Spinal cord (tissue), 10 donors: ENCODE measurements at places on chromosomes 12 and 14.

DNA sequence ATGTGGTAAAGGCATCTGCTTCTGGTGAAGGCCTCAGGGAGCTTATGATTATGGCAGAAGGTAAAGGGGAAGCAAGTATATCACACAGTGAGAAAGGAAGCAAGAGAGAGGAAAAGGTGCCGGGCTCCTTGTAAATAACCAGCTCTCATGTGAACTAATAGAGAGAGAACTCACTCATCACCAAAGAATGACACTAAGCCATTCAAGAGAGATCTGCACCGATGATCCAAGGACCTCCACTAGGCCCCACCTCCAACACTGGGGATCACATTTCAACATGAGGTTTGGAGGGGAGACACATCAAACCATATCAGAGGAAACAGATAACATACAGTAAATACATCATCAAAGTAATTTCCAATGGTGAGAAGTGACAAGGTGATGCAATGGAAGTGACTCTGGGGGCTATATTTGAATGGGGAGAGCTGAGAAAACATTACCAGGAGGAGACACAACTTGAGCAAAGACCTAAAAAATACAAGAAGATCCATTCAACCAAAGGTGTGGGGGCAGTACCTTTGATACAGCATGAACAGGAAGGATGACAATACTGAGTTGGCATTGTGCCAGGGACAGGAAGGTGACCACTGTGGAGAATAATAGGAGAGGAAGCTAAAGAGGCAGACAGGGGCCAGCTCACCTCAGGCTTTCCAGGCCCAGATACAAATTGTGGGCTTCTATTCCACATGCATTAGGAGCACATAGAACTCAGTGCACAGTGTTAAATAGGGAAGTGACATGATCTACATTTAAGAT is 134.4 kb upstream of the GRIP1 start:
- DNase-seq, result no peak

DNA sequence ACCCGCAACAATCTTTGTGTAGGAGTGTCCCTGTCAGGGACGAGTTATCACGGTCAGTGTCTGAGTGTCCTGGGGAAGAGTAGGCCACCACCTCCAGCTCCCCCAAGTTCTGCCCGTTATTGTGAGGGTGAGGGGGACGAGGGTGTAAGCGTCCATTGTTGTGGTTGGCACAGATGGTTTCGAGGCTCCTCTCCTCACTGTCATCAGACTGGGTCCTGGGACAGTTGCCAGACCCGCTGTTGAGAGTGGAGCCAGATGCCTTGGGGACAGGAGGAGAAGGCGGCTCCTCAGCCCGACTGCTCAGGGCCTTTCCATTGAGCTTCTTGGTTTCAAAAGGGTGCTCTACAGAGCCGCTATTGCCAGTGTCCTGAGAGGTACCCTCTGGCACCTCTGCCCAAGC is 74.9 kb upstream of the ACTN1 start:
- no peak for DNase-seq

DNA sequence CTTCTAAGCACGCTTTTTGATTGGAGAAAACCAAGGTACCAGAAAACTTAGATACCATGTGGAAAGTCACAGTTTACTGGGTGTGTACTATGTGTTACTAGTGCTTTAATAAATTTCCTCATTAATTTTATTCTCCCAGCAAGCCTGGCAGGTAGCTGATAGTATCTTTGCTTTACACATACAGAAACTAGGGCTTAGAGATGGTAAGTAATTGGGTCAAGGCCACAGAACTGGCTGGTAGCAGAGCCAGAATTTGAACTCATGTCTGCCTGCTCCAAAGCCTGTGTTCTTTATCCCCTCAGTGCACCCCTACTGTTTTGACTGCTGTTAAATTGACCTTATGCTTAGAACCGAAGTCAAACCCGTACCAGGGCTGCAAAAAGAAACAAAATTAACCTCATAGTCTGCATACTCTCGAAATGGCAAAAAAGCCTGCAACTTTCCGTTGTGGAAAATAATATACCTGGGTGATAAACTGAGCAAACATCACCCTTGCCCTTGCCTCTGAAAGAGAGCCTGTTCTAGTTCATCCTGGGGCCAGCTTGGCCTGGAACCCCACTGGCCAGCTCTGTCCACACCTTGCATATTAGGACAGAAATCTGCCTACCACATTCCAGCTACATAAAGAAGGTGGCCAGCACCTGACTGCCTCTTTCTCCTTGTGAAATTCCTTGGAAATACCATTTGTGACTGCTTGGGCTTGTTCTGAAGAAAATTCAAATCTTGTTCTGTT is 118.9 kb downstream of the ETV6 start:
- DNase-seq, result no peak

DNA sequence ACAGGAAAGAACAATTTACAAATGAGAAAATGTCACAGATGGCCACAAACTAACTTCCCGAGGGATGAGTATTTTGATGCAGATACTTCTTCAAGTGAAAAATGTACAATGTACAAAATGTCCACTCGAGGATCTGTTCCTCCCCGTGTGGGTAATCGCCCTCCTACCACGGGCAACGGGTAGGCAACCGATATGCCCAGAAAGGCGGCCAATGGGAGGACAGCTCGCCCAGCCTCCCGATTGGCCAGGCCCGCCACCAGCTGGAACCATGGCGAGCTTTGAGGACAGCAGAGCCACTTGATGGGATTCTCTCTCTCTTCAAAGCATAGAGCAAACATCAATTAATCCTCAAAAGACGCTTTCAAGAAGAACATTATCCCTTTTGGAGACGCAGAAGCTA is 42.3 kb downstream of the DPF3 start:
- no peak for DNase-seq

DNA sequence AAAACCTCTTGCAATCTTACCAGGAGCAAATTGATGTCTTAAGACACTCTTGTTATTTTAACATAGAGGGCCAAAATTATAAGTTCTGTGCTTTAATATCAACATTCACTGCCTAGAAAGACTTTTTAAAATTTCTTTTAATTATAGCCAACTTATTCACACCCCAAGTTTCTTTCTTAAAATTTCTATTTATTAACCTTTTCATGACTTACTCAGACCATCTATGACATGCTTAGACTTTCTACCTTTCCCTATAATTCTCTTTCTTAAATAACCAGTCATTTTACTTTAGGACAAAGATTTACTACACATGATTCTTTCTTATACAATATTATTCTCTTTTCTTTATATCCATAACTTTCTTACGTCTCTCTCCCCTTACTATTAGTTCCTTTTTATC is 220.4 kb downstream of the NUBPL start:
- DNase-seq, result no peak

DNA sequence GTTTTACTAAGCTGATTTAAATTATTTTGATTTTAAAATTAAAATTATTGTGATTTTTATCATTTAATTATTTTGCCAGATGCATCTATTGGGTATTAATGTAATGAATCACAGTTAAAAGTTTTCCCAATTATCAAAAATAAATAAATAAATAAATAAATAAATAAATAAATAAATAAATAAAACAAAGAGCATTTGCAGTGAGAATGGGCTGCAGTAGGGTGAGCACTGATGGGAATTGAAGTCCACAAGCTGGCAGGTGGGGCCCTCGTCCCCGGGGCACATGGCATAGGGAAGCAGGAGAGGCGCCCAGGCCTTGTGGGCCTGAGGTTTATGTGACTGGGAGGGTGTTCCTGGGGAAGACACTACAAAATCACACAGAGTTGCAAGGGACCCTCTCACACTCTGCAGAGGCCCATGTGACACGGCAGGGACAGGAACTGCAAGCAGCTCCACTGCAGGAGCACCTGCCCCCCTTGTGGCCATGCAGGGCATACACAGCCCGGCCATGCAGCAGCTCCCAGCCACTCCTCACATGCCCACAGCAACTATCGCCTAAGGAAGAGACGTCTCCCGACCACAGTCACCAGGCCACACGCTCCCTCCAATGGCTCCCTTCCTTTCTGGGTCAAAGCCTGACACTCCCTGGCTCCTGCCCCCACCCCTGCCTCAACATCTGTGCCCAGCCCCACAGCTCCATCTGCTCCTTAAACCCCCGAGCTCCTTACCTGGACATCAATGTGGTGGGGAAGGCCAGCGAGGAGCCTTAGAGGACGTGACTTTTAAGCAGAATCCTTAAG is 256.3 kb upstream of the SFSWAP start:
- DNase-seq, result no peak

DNA sequence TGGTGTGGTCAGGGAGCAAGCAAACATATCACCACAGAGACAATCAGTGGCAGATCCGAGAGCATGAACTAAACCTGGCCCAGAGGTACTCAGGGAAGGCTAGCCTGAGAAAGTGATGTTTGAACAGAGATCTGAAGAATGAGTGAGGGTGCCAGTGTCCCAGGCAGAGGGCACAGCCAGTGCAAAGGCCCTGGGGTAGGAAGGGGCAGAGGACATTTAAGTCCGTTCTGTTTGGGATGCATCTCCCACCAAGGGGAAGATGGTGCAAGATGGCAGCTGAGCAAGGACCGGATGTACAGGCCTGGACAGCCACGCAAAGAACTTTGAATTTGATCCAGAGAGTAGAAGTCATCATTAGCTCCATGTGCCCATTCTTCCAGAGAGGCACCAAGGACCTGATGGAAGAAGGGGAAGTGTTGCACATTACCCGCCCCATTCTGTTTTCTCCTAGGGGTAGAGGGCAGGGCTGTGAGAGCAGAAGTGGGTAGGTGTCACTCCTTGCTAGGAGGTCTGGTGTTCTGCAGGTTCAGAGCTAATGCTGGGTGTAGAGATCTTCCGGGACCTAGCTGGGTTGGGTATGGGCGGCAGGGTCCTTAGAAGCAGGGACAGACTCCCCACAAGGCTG is 3.9 kb downstream of the DTX1 start:
- no peak for DNase-seq

DNA sequence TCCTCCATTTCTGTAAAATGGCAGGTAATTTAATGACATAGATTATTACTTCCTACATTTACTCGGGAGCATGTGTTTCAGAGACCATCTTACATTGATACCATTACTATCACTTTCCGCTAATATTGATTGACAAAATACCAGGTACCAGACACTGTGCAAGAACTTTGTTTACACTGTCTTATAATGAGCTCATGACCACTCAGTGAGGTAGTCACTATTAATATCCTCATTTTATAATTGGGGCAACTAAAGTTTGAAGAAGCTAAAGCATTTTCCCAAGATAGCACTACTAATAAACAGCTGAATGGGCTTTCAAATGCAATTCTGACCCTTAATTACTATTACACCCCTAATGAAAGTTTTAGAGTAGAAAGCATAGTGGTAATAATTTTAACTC is 734.8 kb downstream of the DIO2 start:
- no peak for DNase-seq

- DNase-seq, result no peak
These were observed 17.8 kb upstream of the MLEC start for GRCh38 chr12:120668868-120669840.

DNA sequence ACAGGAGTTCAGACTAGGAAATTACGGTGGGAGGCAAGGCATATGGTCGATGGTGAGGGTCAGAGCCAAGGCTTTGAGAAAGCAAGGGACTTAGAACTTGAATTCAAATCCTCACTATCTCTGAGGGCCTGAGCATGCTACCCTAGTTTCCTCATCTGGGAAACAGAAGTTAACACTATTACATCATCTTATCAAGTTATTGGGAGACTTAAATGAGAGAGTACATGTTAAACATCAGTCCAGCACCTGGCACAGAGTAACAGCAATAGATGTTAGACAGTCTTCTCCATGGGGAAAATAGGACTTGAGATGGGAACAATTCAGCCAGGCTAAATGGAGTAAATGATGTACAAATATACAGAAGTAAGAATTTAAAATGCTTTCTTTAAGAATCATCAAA is 38.5 kb downstream of the SLC38A1 start:
- DNase-seq, result no peak
